ENCODE measurements at places on chromosomes 7 and 10. TPM values are rescaled to one million over a fixed set of nuclear protein-coding genes. Genes with fewer than 3 reads are reported as not detected.
A peak's percentile ranks its signal among the peaks of the same experiment; 100 is the strongest.

Gene OR2A12
- total RNA-seq: not detected

- no peaks in the 10 kb centered on the region for H3K4me1 ChIP-seq
- H3K27me3 ChIP-seq: no peaks in the 10 kb centered on the region
- DNase-seq: peak; percentile 64
- peaks cover 9% of the 10 kb centered on the region for H3K36me3 ChIP-seq
- peak overlapping the region; percentile 81 for H3K4me3 ChIP-seq
Measured at GRCh38 chr7:155002411-155003091, 373 bp downstream of the PAXIP1 start.

Gene LRRC17
- total RNA-seq: 1.1 TPM

Gene SLC26A5
- not detected for total RNA-seq

- H3K36me3 ChIP-seq: no peaks in the 10 kb centered on the region
- H3K27ac ChIP-seq: no peak overlapping the region
- DNase-seq: no peak
- no peaks in the 10 kb centered on the region for H3K27me3 ChIP-seq
- H3K4me3 ChIP-seq: no peak overlapping the region
Measured at GRCh38 chr7:155338632-155339320, 41.1 kb downstream of the INSIG1 start.

Gene PPP3CB
- 32.2 TPM for total RNA-seq

Gene VWDE
- 14.9 TPM for total RNA-seq

DNA sequence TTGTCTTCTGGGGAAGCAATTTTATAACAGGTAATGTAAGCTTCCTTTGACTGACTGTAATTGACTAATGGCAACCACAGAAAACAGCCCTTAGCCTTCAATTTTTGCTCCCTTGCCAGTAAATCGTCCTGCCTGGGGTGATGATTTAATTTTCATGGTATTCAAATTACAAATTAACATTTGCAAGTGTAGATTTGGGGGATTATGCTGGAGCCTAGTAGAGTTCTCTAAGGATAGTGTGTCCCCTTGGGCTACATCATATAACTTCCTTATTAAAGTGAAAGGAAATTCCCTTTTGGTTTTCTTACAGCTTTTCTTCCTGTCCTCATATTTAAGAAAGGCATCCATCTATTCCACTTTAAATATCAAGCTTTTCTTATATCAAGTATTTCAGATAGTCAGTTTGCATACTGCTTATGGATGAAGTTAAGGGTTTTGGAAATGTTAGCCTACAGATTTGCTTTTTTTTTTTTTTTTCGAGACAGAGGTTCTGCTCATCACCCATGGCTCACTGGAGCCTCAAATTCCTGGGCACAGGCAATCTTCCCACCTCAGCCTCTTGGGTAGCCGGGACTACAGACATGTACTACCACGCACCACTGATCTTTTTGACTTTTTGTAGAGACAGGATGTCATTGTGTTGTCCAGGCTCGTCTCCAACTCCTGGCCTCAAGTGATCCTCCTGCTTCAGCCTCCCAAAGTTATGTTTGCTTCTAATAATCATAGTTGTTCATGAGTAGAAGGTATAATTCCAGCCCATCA is 35.9 kb upstream of the HDAC9 start:
- no peaks in the 10 kb centered on the region for H3K36me3 ChIP-seq
- no peak overlapping the region for H3K27ac ChIP-seq
- DNase-seq: no peak
- no peak overlapping the region for H3K4me3 ChIP-seq

DNA sequence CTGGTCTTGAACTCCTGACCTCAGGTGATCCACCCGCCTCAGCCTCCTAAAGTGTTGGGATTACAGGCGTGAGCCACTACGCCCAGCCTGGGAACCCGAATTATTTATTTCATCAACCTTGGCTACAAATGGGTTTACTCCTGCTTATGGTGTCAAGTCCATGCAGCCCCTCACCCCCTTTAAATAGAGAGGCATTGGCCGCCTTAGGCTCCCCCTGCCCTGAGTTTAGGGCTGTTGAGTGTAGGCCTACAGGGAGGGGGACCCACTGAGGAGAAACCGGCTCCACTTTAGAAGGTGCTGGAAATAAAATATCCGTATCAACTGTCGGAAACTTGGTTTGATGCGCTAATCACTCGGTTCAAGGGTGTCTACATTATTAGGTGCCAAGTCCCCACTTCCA is 8.7 kb upstream of the SP8 start:
- H3K4me1 ChIP-seq: no peaks in the 10 kb centered on the region
- H3K4me3 ChIP-seq: no peak overlapping the region
- DNase-seq: no peak
- peaks cover 70% of the 10 kb centered on the region for H3K27me3 ChIP-seq

Gene CALML3
- total RNA-seq: not detected

- no peaks in the 10 kb centered on the region for H3K36me3 ChIP-seq
- H3K27ac ChIP-seq: no peak overlapping the region
- no peak for DNase-seq
- peak overlapping the region; percentile 61 for H3K4me3 ChIP-seq
Measured at GRCh38 chr10:89252225-89252585, 630 bp upstream of the LIPA start.

DNA sequence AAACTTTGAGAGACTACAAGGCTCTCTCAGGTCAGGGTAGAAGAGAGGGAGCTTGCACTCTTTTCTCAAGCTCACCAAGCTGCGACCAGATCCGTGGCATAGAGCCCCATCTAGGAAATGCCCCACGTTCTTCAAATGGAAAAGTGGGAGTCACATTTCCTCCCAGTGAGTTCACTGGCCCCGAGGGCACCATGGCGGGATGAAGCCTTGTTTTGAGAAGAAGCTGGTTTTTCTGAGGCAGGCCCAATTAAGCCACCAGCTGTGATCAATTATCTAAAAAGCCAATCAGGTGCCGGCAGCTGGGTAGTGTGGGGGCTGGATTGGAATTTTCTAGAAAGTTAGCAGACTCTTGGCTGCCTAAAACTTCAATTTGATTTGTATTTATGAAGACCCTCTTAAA is 101.4 kb downstream of the ZNF365 start:
- H3K27me3 ChIP-seq: no peaks in the 10 kb centered on the region
- no peak overlapping the region for H3K27ac ChIP-seq
- no peak for DNase-seq
- no peak overlapping the region for H3K4me3 ChIP-seq
- no peaks in the 10 kb centered on the region for H3K36me3 ChIP-seq

GRCh38 chr7:90192876-90193750 is 18.4 kb upstream of the STEAP2 start:
- H3K36me3 ChIP-seq: no peaks in the 10 kb centered on the region
- DNase-seq: no peak
- H3K27me3 ChIP-seq: no peaks in the 10 kb centered on the region
- H3K27ac ChIP-seq: no peak overlapping the region

DNA sequence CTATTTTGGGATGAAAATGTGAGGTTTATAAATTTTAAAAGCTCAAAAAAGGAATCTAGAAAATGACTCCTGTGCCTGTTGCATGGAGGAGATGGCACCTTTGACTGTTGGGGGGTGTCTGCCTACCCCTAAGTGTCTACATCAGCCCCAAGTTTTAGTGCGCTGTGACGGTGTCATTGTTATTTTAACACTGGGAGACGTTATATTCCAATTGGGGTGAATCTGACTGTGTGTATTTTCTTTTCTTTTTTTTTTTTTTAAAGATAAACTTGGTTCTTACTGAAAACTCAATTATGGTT is 517 bp downstream of the SRGN start:
- DNase-seq: no peak
- peak overlapping the region; percentile 44 for H3K4me3 ChIP-seq
- H3K4me1 ChIP-seq: no peaks in the 10 kb centered on the region
- no peaks in the 10 kb centered on the region for H3K27me3 ChIP-seq
- no peaks in the 10 kb centered on the region for H3K36me3 ChIP-seq

- peaks cover 77% of the 10 kb centered on the region for H3K36me3 ChIP-seq
- no peaks in the 10 kb centered on the region for H3K27me3 ChIP-seq
- no peaks in the 10 kb centered on the region for H3K4me1 ChIP-seq
- no peak overlapping the region for H3K4me3 ChIP-seq
- no peak for DNase-seq
Measured at GRCh38 chr10:114441107-114441506, 36.8 kb upstream of the AFAP1L2 start.

Gene PMPCB
- 35.5 TPM for total RNA-seq

All from Peyer's patch (tissue), 4 donors.